ENCODE measurements at places on chromosomes 3 and 15.

- DNase-seq: no peak
Observed at GRCh38 chr3:134652886-134653630, 2.2 kb upstream of the KY start.

GRCh38 chr3:42691816-42692666 is 6.7 kb downstream of the KLHL40 start:
- no peak for DNase-seq

DNA sequence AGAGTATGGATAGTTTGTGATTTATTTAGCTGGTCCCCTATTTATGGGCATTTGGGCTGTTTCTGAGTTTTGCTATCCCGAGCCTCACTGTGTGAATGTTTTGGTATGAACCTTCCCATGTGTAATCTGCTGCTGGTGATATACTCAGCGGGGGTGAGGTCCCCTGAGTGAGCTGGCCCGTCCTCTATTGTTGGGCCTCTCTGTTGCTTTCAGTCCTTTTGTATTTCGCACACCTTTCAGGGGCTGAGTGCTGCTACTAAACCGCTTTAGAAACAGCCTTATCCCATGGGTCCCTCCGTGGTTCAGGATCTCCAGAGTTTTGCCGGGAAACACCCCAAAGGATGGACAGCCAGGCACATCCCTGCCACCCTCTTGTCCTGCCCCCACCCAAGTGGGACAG is 94.5 kb downstream of the WNT7A start:
- no peak for DNase-seq

GRCh38 chr15:53808058-53808706 is 48.7 kb upstream of the WDR72 start:
- no peak for DNase-seq

- no peak for DNase-seq
Observed at GRCh38 chr3:45573591-45573990, 21.0 kb upstream of the LIMD1 start.

GRCh38 chr3:7340795-7341194 is 479.9 kb downstream of the GRM7 start:
- DNase-seq: no peak

DNA sequence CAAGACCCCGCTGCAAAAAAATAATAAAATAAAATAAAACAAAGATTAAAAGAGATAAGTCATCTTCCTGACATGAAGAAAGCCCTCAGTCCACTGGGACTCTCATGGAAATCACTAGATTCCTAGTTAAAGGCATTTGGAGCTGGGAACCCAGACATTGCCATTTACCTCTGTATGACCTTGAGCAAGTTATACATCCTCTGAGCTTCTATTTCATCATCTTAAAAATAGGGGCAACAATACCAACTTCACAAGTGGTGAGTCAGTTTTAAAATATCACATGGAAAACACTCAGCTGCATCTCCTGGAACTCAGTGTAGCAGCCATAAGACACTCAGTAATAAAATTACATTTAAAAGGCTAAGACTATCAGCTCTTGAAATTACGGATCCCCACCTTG is 334.8 kb downstream of the ERC2 start:
- DNase-seq: no peak

- DNase-seq: no peak
Observed at GRCh38 chr3:197023241-197023997, 6.2 kb downstream of the MELTF start.

DNA sequence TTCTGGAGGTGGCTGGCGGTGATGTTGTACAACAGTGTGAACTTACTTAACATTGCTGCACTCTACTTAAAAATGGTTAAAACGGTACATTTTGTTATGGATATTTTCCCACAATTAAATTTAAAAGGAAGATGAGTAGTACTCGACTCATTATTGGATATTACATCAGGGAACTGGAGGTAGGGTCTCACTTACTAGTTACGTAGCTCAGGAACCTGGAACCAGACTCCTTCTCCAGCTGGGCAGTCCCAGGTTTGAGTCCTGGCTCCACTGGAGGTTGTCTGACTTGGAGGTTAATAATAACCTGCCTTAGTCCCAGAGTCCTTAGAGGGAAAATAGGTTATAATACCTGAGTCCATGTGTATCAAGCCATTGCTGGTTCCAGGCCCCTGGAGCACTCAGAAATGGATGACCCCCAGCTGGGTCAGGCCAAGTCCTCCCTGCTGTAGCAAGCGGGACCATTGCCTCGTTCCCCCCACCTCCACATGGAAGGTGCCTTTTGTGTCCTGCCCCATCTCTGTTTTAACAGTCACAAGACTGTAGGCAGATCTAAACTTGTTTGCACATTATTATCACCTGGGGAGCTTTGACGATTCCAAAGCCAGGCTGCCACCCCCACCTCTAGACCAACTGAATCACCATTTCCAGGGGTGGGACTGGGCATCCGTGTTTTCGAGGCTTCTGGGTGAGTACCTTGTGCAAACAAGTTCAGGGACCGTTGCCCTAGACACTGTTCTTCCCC is 126.6 kb downstream of the IGF1R start:
- no peak for DNase-seq

DNA sequence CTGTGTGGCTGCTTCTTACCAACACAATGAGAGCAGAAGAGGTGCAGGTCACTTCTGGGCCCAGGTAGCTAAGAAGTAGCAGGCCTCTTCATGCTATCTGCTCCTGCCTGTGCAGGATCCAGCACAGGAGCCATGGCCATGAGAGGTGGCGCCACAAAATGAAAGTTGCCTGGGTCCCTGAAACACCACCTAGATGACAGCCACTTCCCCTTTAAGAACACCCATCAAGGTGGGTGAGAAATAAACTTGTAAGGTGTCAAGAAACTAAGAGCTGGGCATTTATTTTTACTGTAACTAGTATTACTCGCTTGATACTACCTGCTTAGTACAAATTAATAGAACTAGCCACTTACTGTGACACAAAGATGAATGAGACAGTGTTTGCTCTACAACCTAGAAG is 484.6 kb upstream of the TBL1XR1 start:
- DNase-seq: no peak

DNA sequence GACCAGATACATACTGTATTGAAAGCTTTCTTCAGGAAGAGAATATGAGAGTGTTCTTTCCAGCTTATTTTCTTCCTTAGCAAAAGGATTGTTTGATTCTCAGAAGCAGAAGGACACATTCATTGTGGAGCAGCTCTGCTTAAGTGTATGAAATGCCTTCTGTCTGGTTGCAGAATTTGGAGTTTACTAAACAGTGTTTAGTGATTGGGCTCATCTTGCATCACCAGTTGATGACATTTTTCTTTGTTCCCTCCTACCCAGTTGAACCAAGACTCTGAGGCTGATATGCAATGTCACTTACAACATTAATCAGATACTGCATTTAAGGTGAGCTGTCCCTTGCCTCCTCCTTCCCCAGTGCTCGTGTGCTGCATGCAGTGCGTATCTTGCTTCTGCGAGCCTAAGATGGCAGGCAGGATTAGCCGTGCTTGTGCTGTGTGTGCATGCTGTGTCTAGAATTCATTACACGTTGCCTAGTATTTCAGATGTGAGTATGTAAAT is 18.4 kb downstream of the ZBTB38 start:
- no peak for DNase-seq

GRCh38 chr3:112900113-112900512 is 53.4 kb upstream of the CD200R1L start:
- no peak for DNase-seq

Data from cortex of kidney (tissue), 1 donor.